ENCODE measurements at places on chromosomes 7 and 10.

DNA sequence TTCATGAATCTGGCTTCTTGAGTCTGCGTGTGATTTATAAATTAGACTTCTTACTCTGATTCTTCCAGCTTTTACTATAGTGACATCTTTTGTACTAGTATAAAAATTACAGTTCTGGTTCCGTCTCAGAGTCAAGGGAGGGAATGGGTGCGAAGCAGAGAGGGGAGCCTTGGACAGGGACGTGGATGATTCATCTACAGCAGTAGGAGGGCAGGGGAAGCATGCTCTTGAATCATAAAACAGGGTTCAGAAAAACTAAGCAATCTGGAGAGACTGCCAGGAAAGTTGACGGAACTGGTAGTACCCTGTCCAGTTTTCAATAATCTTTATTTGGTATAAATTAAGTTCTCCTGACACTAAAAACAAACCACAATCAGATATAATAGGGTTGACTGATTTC lies 58.1 kb downstream of the ITGA8 start:
- no peak overlapping the region for H3K4me3 ChIP-seq
- no peak overlapping the region for H3K27ac ChIP-seq
- no peaks in the 10 kb centered on the region for H3K27me3 ChIP-seq
- H3K4me1 ChIP-seq, result no peaks in the 10 kb centered on the region

GRCh38 chr10:122181876-122182275 lies 89.2 kb upstream of the BTBD16 start:
- peaks cover 30% of the 10 kb centered on the region for H3K4me1 ChIP-seq
- H3K27me3 ChIP-seq, result no peaks in the 10 kb centered on the region
- DNase-seq, result no peak

DNA sequence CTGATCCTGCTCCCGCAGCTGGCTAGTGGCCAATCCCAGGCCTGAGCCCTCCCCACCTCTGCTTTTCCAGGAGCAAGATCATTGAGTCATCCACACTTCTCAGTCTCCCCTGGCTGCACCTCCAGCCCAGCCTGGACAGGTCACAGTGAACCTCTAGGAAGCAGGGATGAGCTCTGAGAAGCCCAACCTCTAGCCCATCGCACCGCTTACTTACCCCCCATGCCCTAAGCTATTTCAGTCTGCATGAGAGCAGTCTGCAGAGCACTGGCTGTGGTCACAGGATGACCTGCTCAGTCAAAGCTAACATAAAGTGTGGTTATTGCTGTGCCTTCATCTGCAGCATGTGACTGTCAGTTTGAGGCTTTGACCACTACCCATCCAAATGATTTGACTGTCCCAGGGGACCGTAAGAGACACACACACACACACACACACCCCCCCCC lies 129.2 kb downstream of the SORBS1 start:
- peaks cover 3% of the 10 kb centered on the region for H3K36me3 ChIP-seq
- no peak overlapping the region for H3K4me3 ChIP-seq
- no peak for DNase-seq

- H3K27me3 ChIP-seq, result no peaks in the 10 kb centered on the region
- H3K36me3 ChIP-seq, result peaks cover 3% of the 10 kb centered on the region
- H3K4me1 ChIP-seq, result peaks cover 10% of the 10 kb centered on the region
Measured at GRCh38 chr7:73487486-73487885, 34.6 kb downstream of the BAZ1B start.

DNA sequence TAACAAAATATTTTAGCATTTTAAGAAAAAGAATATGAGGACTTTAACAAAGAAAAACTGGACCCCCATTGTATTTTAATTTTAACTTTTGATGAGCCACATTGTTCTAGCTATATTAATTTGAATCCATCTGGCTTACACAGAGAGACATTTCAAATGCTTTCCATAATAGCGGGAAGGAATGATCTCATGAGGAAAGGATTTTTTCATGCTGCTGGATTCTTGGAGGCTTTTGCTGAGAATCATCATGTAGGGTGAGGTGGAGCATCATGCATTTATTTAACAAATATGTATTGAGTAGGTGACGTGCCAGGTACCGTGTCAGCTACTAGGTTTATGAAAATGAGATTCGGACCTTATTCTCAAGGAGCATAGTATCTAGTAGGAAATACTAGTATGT lies 1006.3 kb downstream of the SORCS1 start:
- no peaks in the 10 kb centered on the region for H3K36me3 ChIP-seq
- no peak overlapping the region for H3K27ac ChIP-seq
- H3K27me3 ChIP-seq, result no peaks in the 10 kb centered on the region
- H3K4me3 ChIP-seq, result no peak overlapping the region
- no peaks in the 10 kb centered on the region for H3K4me1 ChIP-seq

DNA sequence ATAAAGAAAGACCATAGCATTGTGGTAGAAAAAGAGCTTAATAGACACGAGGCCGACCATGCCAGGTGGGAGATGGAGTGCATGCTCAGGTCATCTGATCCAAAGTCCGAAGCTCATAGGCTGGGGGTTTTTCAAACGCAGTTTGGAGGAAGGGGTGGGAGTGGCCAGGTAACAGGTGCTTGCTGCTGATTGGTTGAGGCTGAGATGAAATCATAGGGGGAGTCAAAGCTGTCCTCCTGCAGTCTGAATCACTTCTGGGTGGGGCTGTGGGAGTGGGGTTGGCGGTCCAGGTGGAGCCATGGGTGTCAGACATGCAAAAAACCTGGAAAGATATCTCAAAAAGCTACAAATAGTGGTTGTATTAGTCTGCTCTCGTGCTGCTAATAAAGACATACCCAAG lies 2.8 kb upstream of the ERCC6 start:
- H3K4me1 ChIP-seq, result peaks cover 8% of the 10 kb centered on the region
- no peaks in the 10 kb centered on the region for H3K36me3 ChIP-seq
- H3K27ac ChIP-seq, result no peak overlapping the region
- H3K27me3 ChIP-seq, result no peaks in the 10 kb centered on the region
- no peak for DNase-seq

- peaks cover 35% of the 10 kb centered on the region for H3K4me1 ChIP-seq
- no peak for DNase-seq
- no peak overlapping the region for H3K4me3 ChIP-seq
- H3K36me3 ChIP-seq, result no peaks in the 10 kb centered on the region
- no peaks in the 10 kb centered on the region for H3K27me3 ChIP-seq
Measured at GRCh38 chr10:49282306-49282705, 16.7 kb upstream of the C10orf71 start.

GRCh38 chr7:725223-726005 lies 1.1 kb upstream of the DNAAF5 start:
- H3K27me3 ChIP-seq, result no peaks in the 10 kb centered on the region
- H3K36me3 ChIP-seq, result no peaks in the 10 kb centered on the region
- peaks cover 27% of the 10 kb centered on the region for H3K4me1 ChIP-seq
- H3K4me3 ChIP-seq, result peak overlapping the region; percentile 66
- DNase-seq, result no peak

- no peak overlapping the region for H3K4me3 ChIP-seq
- peaks cover 7% of the 10 kb centered on the region for H3K4me1 ChIP-seq
- H3K27me3 ChIP-seq, result no peaks in the 10 kb centered on the region
- H3K27ac ChIP-seq, result no peak overlapping the region
Measured at GRCh38 chr7:95583834-95584621, 12.3 kb downstream of the PDK4 start.

DNA sequence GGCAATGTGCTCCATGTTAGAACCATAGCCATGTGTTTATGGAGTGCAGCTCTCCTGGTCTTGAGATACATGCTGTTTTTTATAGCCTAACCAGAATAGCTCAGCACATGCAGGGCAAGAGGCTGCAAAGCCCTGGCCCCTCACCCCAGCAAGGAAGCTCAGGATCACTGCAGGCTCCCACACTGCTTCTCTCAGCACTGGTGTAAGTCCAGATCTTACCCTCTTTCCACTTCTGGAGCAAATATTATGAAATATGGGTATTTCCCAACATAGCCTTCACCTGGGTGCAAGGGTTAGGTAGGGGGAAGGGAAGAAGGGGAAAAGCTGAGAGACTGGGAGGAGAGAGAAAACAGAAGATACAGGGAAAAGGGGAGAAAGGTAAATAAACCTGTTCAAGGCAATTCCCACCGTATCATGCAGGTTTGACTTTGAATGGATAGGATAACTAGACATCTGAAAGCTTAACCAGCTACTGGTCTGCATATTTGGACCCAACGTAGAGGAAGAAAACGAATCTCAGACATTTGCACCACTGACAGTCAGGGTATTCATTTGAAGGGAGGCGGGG lies 19.7 kb downstream of the SKIDA1 start:
- H3K4me3 ChIP-seq, result no peak overlapping the region
- H3K27me3 ChIP-seq, result no peaks in the 10 kb centered on the region
- H3K27ac ChIP-seq, result no peak overlapping the region

GRCh38 chr10:6543431-6544005 lies 36.6 kb downstream of the PRKCQ start:
- H3K27ac ChIP-seq, result no peak overlapping the region
- H3K27me3 ChIP-seq, result peaks cover 4% of the 10 kb centered on the region
- no peak overlapping the region for H3K4me3 ChIP-seq
- no peak for DNase-seq
- no peaks in the 10 kb centered on the region for H3K36me3 ChIP-seq

DNA sequence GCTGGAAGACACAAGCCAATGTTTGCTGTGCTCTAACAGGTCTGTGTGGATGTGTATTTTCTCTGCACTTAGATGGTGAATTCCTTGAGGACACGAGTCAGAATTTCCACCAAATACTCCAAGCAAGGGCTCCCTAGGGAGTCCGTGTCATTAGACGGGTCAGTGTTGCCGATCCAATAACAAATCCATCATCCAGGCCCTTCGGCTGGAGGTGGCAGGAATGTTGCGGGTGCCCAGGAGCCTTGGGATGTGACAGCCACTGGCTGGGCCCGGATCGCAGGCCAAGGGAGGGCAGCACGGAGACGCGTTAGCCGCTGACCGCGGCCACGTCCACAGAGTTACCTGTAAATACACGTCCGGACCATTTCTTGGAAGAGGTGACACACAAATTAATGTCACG lies 186.8 kb downstream of the WDR37 start:
- no peak for DNase-seq
- H3K27me3 ChIP-seq, result peaks cover 37% of the 10 kb centered on the region
- no peaks in the 10 kb centered on the region for H3K36me3 ChIP-seq
- H3K4me3 ChIP-seq, result no peak overlapping the region
- no peak overlapping the region for H3K27ac ChIP-seq

DNA sequence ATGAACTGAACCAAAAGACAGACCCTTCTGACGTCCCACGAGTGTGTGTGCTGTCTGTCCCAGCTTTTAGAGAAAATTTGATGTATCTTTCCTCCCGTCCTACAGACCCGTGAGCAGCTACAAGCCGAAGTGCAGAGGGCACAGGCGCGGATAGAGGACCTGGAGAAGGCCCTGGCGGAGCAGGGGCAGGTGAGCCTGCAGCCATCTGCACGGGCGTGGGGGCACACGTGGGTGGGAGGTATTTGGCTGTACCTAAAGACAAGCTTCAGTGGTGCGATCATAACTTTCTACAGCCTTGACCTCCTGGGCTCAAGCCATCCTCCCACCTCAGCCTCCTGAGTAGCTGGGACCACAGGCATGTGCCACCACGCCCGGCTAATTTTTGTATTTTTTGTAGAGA lies 41.7 kb upstream of the DPYSL4 start:
- no peak overlapping the region for H3K27ac ChIP-seq
- no peaks in the 10 kb centered on the region for H3K4me1 ChIP-seq

DNA sequence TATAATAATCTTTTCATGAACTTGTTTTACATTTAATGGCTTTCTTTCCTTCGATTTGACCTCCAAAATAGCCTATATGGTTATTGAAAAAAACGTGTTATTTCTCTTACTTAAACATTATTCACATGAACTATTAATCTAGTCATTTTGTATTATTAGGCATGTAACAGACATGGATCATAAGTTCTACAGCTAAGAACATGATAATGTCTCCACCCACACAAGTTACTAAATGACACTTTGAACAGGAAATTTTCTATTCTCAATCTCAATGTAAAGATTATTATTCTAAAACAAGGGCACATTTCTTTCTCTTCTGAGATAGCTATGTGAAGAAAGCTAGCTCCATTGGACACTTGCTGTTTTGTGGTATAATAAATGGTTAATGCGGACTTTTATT lies 10.0 kb downstream of the LAMB4 start:
- no peaks in the 10 kb centered on the region for H3K27me3 ChIP-seq
- H3K36me3 ChIP-seq, result no peaks in the 10 kb centered on the region
- H3K4me3 ChIP-seq, result no peak overlapping the region
- no peak overlapping the region for H3K27ac ChIP-seq
- no peaks in the 10 kb centered on the region for H3K4me1 ChIP-seq

DNA sequence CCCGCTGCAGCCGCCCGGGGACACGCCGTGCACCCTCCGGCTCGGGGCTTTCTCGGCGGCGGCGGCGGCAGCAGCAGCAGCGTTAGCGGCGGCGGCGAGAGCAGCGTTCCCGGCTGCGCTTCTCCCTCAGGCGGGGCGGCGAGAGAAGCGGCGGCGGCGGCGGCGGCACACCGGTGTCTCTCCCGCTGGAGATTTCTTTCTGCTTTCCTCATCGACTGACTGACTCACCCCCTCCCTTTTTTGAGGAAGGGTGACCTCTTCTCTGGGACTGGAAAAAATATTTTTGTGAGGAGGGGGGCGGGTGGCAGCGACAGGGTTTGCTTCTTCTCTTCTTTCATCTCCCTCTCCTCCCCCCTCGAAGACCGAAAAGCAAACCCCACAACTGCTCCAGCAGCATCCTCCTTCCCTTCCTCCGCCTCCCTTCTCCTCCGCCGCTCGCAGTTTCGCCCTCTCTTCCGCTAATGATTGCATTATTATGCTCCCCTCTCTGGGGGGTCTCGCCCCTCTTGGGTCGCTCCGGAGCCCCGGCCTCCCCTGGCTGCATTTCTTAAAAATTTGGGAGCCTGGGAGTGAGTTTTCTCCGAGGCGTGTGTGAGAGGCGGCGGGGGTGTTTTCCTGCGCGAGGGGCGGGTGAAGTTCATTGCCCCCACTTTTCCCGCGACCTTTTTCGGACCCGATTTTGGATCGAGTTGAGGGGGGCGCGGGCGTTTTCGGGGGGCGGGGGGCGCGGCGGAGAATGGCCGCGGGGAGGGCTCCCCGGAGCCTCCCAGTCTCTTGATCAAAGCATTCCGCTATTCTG lies 411 bp downstream of the AUTS2 start:
- no peaks in the 10 kb centered on the region for H3K27me3 ChIP-seq
- DNase-seq, result peak; percentile 33
- H3K36me3 ChIP-seq, result no peaks in the 10 kb centered on the region

DNA sequence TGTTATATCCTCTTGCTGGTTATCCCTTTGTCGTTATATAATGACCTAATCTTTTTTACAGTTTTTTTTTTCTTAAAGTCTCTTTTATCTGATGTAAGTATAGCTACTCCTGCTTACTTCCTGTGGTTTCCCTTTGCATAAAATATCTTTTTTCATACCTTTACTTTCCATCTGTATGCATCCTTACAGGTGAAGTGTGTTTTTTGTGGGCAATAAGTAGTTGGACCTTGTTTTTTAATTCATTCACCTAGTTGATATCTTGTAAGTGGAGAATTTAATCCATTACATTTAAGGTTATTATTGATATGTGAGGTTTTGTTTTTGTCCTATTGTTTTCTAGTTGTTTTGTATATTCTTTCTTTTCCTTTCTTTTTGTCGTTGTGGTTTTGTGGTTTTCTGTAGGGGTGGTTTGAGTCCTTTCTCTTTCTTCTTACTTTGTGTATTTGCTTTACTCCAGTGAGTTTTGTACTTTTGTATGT lies 168.6 kb downstream of the MLLT10 start:
- H3K36me3 ChIP-seq, result peaks cover 40% of the 10 kb centered on the region
- H3K27me3 ChIP-seq, result no peaks in the 10 kb centered on the region
- no peaks in the 10 kb centered on the region for H3K4me1 ChIP-seq
- H3K27ac ChIP-seq, result no peak overlapping the region
